ENCODE measurements at places on chromosomes 3 and 15.

- H3K36me3 ChIP-seq = no peaks in the 10 kb centered on the region
- no peak overlapping the region for H3K27ac ChIP-seq
- no peaks in the 10 kb centered on the region for H3K4me1 ChIP-seq
- no peak overlapping the region for H3K4me3 ChIP-seq
- DNase-seq = no peak
Measured at GRCh38 chr3:48215466-48215865, 7.8 kb upstream of the CAMP start.

GRCh38 chr3:171472552-171472951 is 12.3 kb upstream of the TNIK start:
- H3K27me3 ChIP-seq = no peaks in the 10 kb centered on the region
- no peak overlapping the region for H3K27ac ChIP-seq
- no peaks in the 10 kb centered on the region for H3K36me3 ChIP-seq
- no peak overlapping the region for H3K4me3 ChIP-seq

DNA sequence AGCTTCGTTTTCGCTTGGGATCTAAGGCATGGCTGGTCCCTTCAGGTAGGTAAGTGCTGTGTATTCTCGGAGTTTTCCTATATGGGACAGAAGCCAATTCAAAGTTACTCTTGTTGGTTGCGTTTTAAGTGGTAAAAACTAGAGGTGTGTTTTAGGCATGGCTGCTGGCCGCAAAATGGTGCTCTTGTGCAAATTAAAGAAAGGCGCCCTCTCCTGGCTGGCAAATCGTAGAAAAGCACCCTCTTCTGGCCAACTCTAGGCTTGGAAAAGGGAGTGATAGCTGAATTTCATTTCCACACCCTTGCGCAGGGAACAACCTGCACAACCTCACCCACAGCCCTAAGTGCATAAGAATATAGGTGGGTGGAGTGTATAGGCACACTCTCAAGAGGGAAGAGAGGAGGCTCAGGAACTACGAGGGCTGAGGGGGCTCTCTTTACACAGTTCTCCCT is 23.5 kb downstream of the DRD3 start:
- H3K27ac ChIP-seq = no peak overlapping the region
- no peak overlapping the region for H3K4me3 ChIP-seq
- peaks cover 21% of the 10 kb centered on the region for H3K27me3 ChIP-seq
- 0 out of 2 replicates have a peak, but pooled peaks cover 5% of the 10 kb centered on the region for H3K4me1 ChIP-seq
- no peak for DNase-seq

- no peak overlapping the region for H3K27ac ChIP-seq
- H3K27me3 ChIP-seq = no peaks in the 10 kb centered on the region
- no peak overlapping the region for H3K4me3 ChIP-seq
Measured at GRCh38 chr15:78140292-78140691, 8.9 kb upstream of the IDH3A start.

DNA sequence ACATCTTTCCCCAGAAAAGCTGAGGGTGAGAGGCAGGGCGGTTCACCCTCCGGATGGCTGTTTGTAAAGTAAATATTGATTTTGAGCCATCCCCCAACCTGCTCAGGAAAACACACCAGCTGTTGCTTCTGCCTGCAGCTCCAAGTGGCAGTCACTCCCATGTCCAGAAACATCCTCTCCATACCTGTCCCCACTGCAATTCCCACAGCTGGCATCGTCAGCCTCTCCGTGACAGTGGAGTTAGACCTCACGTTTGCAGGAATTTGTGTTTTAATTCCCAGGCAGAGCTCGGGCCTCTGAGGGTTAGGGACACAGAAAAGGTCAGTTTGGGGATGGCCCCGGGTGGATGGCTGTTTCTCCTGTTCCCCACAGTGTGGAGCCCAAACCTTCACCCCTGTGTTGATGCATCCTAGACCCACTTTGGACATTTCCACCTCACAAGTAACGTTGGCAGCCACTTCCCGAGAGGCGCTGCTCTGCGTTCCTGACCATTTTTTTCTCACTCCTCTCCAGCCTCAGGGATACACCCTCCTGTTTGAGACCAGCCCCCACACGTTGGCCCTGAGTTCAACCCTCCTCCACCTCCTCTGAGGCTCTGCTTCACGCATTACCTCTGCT is 11.8 kb upstream of the FAM174B start:
- H3K27me3 ChIP-seq = no peaks in the 10 kb centered on the region
- H3K27ac ChIP-seq = peak overlapping the region; percentile 75
- H3K4me1 ChIP-seq = peaks cover 48% of the 10 kb centered on the region
- no peaks in the 10 kb centered on the region for H3K36me3 ChIP-seq
- DNase-seq = no peak
